ENCODE measurements at places on chromosomes 11 and 22.

- DNase-seq = no peak
Measured at GRCh38 chr11:96863520-96863919, 473.7 kb downstream of the JRKL start.

DNA sequence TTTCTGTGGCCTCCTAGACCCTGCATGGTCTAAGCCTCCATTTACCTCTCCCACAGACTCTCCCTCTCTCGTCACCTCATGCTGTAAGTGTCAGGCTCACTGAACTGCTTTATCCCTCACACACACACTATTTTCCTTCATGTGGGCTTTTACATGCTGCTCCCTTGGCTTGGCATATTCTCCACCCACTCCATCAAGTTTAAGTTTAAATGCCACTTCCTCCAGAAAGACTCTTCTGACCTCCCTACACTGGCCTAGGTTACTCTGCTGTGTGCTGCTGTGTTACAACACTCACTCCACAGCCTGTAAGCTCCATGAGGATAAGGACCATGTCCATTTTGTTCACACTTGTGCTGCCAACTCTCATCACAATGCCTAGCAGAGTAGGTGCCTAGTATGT lies 2.5 kb downstream of the DCHS1 start:
- no peak for DNase-seq

DNA sequence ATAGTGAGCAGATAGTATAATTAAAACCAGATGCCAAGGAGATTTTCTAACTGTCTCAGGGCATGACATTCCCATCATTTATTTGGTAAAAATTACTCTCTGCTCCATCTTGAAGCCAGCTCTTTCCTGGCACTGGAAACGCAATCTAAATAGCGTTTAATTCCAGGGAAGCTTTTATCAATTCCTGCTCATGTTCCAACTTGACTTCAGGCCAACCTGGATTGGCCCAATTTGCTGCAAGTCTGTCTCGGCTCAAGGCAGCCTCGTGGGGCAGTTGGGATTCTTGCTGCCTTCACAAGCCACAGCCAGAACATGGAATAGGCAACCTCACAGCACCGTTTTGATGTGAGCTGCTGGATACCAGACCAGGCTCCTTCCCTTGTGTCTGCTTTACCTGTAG lies 1255.9 kb downstream of the TBC1D22A start:
- DNase-seq = no peak

GRCh38 chr11:96161307-96162089 lies 181.5 kb downstream of the MAML2 start:
- no peak for DNase-seq

DNA sequence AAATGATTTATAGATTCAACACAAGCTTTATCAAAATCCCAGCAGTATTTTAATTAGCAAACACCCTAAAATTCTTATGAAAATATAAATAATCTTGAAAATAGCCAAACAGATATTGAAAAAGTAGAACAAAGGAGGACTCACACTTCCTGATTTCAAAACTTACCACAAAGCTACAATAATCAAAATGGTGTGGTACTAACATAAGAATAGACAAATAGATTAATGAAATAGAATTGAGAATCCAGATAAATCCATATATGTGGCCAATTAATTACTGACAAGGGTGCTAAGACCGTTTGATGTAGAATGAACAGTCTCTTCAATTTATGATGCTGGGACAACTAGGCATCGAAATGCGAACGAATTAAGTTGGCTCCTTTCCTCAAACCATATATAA lies 49.6 kb upstream of the TEAD1 start:
- DNase-seq = no peak

DNA sequence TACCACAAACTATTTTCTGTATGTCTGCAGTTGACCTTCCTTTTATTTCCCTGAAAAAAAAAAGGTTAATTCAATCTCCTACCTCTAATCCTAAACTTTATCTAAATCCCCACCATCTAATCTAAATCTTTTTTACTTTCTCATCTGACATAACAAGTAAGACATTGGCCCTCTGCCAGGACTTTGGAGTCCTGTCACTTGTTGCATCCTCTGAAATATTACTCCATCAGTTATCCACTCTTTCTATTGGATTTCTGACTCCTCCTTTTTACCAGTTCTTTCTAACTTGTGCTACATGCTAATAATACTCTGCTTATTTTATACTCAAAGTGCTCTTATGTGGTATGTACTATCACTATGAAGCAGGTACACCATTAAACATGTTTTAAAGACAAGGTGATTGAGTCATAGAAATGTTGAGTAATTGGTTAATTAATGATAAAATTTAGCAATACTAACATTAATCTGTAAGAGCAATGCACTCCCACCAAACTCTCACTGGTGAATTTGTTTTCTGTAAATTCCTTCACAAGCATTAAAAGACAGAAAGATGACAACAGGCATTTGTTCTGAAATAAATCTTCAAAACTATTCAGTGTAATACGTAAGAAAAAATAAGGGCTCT lies 914.2 kb upstream of the RAG2 start:
- no peak for DNase-seq

- DNase-seq = no peak
Measured at GRCh38 chr11:60145677-60146076, 37.2 kb downstream of the MS4A6A start.

DNA sequence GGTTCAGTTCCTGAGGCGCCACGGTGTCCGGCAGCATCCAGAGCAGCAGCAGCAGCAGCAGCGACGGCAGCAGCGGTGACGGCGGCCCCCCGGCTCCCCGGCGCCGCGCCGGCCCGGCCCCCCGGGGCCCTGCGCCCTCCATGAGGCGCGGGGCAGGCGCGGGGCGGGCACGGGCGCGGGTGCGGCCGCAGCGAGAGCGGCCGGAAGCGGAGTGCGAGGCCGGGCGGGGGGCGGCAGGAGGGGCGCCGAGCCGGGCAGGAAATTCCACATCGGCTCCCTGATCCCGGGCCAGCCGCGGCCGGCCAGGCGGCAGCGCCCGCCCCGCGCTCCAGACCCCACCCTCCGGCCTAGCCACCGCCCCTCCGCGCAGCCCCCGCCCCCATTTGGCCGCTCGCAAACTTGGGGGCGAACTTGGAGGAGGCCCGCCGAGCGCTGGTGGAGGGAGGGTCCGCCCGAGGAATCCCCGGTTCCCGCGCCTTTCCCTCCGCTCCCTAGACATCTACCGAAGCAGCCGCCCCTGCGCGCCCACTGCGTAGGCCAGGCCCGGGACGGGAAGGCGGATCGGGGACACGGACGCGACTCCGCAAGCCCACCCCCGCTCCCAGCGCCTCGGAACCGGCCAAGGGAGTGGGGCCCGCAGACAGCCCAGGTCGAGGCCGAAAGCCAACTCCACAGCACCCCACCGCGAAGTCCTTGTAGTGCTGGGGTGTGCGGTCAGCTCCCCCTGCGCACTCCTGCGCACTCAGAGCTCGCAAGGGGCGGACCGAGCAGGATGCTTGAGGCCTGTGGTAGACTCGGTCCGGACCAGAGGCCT lies at the start of gene SCARF2:
SCARF2 (minus strand) TSS at position 213 of the 814 bp plus-strand sequence; CDS start at position 142, 71 bp downstream.
- peak; percentile 37 for DNase-seq

GRCh38 chr11:96197801-96198701 lies 144.9 kb downstream of the MAML2 start:
- DNase-seq = no peak

DNA sequence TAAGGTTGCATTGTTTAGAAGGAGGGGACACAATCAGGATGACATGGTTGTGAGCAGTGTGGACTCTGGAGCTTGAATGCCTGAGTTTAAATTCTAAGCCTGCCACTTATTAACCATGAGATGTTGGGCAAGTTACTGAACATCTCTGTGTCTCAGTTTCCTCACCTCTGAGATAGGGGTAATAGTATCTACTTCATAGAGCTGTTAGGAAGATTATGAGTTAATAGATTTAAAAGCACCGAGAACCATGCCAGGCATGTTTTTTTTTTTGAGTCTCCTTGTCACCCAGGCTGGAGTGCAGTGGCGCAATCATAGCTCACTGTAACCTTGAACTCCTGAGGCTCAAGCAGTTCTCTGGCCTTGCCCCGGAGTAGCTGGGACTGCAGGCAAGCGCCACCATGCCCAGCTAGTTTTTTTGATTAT lies 33.3 kb downstream of the ST14 start:
- DNase-seq = no peak

DNA sequence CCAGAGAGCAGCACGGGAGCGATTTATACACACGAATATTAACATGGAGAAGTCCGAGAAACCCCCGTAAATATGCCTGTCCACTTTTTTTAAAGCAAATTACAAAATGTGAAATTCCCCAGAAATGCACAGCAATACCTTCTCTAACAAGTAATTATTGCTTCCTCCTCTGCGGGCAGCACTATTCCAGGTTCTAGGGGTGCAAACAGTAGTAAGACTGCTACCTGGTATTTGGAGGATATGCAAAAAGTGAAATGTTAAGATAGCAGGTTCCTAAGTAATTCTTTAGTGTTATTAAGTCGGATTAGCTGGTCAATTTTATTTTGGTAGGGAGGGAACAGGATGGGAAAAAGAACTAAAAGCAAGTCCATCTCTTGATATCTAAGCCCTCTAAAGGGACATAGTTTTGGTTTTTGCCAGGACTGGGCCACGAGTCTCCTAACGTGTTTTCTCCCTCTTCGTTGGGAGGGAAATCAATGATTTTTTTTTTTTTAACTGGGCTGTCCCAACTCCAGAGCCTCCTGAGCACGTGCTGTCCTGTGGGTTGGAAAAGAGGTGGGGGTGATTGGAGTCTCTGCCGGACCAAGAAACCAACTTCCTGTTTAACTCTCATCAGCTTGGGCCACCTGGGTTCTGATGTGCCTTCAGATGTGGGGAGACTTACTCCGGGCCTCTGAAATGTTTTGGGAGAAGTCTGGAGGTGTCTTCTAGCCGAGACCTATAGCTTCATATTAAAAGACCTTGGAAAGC lies 1.7 kb upstream of the XBP1 start:
- DNase-seq = no peak

DNA sequence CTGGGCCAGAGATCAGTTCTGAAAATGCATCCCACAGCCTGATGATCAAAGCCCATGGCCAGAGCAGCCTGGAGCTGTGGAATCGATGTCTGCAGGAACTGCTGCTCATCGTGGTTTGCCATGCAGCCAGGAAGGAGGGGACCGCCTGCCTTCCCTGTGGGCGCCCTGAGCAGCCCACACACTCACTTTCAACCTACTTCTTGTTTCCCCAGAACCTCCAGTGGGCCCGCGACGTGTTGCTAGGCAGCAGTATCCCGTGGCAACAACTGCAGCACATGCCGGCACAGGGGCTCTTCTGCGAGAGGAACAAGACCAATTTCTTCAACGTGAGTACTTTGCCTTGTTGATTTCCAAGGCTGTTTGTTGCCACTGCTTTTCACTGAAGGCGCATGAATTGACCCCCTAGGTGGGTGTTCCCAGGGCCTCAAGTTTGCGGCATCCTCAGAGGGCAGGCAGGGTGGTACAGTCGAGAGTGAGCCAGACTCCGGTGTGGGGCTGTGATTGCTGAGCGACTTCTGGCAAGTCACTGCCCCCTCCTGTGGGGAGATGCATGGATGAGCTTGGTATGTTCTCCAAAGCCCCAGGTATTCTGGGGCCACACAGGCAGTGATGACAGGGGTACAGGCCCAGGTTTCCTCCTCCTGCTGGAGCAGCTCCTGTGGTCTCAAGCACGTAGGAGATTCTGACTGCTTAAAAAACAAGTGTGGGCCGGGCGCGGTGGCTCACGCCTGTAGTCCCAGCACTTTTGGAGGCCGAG lies 47.0 kb upstream of the SUSD2 start:
- no peak for DNase-seq

GRCh38 chr22:50526834-50527801 lies 1.7 kb upstream of the SCO2 start:
- DNase-seq = no peak

DNA sequence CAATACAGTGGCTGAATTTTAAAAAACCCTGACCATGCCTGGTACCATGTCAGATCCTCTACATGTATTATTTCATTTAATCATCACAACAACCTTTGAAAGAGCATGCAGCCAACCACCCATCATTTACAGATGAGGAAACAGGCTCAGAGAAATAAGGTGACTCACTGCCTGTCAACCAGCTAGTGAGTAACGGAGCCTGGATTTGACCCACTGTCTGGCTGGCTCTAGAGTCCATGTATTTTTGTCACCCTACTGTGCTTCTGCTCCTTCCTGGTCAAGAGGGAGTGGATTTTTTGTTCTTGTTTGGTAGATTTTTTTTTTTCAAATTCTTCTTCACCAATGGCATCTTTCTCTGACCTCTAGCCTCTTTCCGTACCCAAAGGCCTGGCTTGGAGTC lies 77.4 kb downstream of the CWC15 start:
- DNase-seq = no peak

DNA sequence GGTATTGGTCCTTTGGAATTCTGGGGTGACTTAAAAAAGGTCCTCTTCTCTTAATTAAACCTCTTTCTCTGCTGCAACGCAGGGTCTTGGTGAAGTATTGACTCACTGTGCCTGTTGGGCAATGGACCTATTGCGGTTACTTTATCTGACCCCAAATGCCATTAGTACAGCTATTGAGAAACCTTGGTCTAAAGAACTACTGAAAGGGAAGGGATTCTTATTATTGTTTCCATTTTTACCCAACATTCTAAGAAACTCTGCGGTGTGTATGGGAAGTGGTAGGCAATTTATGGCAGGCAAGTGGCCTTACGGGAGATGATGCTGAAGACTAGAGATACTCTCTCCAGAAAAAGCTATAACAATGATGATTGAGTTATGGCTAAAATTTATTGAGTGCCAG lies 12.5 kb downstream of the SLC6A5 start:
- DNase-seq = no peak

GRCh38 chr11:75532200-75533048 lies 6.7 kb upstream of the GDPD5 start:
- DNase-seq = peak; percentile 69

- DNase-seq = no peak
Measured at GRCh38 chr11:90221803-90222458, 918 bp downstream of the CHORDC1 start.

DNA sequence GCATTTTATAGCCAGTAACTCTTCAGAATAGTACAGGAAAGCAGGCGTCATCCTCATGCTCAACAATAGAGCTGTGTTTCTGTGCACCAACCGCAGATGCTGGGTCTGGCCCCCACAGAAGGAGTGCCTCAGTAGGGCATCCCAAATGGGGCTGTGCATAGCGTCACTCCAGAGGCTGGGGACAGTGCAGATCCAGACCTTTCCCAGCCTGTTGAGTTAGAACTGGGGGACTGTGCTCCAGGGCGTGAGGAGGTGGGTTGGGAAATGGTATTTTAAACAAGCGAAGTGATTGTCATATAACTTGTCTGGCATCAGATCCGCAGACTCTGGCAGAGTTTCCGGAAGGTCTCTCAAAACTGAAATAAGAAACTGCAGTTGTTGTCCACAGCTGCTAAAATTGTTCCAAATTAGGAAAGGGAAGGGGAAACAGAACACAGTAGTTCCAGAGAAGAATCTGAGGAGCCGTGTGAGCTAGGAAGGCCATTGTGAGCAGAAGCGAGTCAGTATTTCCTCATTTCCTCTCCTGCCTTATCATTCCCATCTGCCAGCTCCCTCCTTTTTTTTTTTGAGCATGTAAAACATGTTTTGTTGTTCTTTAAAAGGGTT lies 52.2 kb downstream of the JAM3 start:
- no peak for DNase-seq

DNA sequence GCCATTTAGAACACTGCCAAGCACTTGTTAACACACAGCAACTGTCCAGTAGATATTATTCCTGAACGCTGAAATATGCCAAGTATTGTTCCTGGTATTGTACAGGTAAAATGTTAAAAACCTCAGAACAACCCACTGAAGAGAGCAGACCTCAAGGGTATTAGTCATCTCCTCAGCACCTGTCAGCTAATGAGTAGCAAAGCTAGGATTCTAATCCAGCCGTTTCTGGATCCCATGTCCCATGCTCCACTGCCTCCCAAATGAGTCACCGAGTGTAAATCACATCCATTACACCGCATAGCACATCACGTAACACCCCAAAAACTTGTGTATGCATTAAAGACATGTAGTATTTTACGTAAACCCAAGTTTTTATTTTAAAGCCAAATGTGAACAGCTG lies 705.4 kb upstream of the TENM4 start:
- no peak for DNase-seq

- DNase-seq = no peak
Measured at GRCh38 chr11:5880329-5880728, at the start of gene OR52E4. OR52E4 (plus strand) TSS chr11:5880629; CDS start chr11:5884293, 3,664 bp downstream.
